ENCODE measurements at places on chromosomes 11 and 22. TPM values are rescaled to one million over a fixed set of nuclear protein-coding genes. Genes with fewer than 3 reads are reported as not detected.

DNA sequence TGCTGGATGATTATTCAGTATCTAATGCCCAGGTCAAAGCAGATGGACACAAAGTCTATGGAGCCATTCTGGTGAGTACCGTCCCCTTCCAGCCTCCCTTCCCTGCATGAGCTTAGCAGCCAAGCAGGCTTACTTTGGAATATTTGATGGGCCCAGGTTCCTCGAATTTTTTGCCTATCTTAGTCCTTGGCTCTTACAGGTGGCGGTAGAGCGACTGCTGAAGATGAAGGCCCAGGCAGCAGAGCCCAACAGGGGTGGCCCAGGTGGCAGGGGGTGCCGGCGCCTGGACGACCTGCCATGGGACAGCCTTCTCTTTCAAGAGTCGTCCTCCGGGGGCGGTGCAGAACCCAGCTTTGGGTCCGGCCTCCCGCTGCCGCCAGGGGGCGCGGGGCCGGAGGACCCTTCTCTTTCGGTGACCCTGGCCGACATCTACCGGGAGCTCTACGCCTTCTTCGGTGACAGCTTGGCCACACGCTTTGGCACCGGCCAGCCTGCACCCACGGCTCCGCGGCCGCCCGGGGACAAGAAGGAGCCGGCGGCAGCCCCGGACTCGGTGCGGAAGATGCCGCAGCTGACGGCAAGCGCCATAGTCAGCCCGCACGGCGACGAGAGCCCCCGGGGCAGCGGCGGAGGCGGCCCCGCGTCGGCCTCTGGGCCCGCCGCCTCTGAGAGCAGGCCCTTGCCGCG, 741 bp upstream of the TMEM179B start:
- DNase-seq = peak; percentile 84

GRCh38 chr22:32050678-32051515, 7.8 kb downstream of the SLC5A1 start:
- DNase-seq = peak; percentile 86

GRCh38 chr22:36352803-36353507, 34.8 kb downstream of the MYH9 start:
- DNase-seq = peak; percentile 77

GRCh38 chr11:20050551-20051333, 109.5 kb downstream of the DBX1 start:
- no peak for DNase-seq

- no peak for DNase-seq
These were observed 722.6 kb downstream of the TBC1D22A start for GRCh38 chr22:47484960-47485569.

TEX12 gene
- 0.32 TPM for total RNA-seq

CARD16 gene
- total RNA-seq = 30.7 TPM

MFRP gene
- not detected for total RNA-seq

Measured in fibroblast of villous mesenchyme (primary cell).